Stimulated activated naive CD8-positive, alpha-beta T cell treated with anti-CD3 and anti-CD28 coated beads, Interleukin-15, amount 100 ng/mL, for 72 hours (primary cell): ENCODE measurements at places on chromosomes 11 and 22.

- no peak for DNase-seq
Observed at GRCh38 chr11:873706-874105, 31.1 kb downstream of the TSPAN4 start.

GRCh38 chr11:10414659-10415058, 40.4 kb upstream of the AMPD3 start:
- no peak for DNase-seq

GRCh38 chr11:72308226-72309073, 64.5 kb upstream of the PHOX2A start:
- no peak for DNase-seq

DNA sequence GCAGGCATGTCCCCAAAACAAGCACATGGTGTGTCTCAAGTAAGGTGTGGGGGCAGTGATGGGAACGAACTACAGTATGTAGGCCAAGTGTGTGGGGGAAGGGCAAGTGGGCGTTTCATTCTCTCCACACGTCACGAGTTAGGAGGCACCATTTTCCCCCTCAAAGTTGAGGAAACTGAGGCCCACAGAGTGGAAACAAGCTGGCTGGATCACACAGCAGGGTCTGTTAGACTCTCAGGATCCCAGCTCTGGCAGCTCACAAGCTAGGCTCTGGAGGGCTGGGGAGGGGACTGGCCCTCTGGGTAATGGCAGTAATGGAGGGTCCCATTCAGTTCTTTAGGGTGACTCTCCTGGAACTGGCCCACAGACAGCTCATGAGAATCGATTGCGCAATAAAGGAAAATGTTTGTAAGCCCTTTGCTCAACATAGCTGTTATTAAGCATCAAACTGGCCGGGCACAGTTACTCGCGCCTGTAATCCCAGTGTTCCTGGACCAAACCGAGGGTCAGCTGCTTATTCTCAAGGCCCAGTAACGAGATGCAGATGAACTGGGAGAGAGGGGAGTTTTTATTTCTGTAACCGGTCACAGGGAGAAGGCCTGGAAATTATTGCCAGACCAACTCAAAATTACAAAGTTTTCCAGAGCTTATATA, 24.1 kb upstream of the TUB start:
- DNase-seq: peak; percentile 6

DNA sequence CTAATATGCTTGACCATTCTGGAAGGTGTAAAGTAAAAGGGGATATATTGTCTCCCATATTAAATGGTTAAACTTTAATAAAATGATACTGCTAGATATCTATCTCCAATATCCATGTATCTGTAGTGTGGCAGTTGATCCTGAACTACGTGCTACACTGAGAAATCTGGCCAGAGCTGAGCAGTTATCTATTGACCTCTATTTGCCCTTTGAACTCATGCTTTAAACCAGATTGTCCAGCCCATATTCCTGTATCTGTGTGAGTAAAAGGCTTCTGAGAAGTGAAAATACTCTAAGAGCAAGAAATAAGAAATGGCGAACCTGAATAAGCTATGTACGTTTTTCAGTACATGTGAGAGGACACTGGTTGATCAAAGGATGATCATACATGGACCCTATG, 39.0 kb upstream of the ANGPTL5 start:
- DNase-seq: no peak

DNA sequence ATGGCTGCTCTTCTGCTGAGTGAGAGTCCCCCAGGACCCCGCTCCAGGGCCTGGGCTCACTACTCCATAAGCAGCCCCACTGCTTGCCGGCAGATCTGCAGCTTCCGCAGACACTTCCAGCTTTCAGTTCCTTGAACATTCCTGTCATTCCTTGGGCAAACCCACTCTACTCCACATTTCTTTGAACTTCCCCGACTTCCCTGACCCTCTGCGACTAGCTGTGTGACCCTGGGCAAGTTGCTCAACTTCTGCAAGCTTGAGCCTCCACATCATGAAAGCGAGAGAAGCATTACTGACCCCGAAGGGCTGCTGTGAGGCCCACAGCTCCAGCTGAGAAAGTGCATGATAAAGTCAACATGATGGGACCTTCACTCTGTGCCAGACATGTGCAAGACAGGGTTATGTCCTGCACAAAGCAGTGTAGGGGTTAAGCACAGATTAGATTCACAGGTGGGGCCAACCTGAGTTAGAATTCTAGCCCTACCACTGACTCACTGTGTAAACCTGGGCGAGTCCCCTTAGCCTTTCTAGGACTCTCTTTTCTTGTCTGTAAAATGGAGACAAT, 51.8 kb downstream of the THAP12 start:
- no peak for DNase-seq

GRCh38 chr11:90803831-90804230, 581.0 kb upstream of the CHORDC1 start:
- no peak for DNase-seq

DNA sequence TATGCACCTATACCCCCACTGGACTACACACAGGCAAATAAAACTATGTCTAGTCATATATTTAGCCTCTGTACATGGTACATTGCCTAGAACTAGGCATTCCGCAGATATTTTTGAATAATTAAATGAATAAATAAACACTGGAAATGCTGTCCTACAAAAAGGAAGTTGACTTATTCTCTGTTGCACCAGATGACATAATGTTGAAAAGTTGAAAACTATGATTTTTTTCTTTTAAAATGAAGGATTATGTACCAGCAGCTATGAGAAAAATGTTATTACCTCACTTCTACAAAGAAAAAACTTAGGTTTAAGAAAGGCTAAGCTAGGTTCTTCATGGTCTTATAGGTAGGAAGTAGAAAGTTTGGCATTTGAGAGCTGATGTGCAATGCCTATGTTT, 856.6 kb downstream of the METTL15 start:
- no peak for DNase-seq

DNA sequence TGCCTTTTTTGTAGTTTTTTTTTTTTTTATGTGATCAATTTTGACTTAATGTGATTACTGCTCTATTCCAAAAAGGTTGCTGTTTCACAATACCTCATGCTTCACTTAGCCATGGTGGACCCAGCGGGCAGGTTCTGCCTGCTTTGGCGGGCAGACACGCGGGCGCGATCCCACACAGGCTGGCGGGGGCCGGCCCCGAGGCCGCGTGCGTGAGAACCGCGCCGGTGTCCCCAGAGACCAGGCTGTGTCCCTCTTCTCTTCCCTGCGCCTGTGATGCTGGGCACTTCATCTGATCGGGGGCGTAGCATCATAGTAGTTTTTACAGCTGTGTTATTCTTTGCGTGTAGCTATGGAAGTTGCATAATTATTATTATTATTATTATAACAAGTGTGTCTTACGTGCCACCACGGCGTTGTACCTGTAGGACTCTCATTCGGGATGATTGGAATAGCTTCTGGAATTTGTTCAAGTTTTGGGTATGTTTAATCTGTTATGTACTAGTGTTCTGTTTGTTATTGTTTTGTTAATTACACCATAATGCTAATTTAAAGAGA, 12.5 kb downstream of the CCND1 start:
- no peak for DNase-seq

- DNase-seq: no peak
Observed at GRCh38 chr22:35905894-35906293, 122.7 kb downstream of the RBFOX2 start.

GRCh38 chr11:87022254-87022653, 15.5 kb upstream of the TMEM135 start:
- DNase-seq: no peak

GRCh38 chr11:16986434-16987204, 27.6 kb downstream of the PLEKHA7 start:
- peak; percentile 55 for DNase-seq

DNA sequence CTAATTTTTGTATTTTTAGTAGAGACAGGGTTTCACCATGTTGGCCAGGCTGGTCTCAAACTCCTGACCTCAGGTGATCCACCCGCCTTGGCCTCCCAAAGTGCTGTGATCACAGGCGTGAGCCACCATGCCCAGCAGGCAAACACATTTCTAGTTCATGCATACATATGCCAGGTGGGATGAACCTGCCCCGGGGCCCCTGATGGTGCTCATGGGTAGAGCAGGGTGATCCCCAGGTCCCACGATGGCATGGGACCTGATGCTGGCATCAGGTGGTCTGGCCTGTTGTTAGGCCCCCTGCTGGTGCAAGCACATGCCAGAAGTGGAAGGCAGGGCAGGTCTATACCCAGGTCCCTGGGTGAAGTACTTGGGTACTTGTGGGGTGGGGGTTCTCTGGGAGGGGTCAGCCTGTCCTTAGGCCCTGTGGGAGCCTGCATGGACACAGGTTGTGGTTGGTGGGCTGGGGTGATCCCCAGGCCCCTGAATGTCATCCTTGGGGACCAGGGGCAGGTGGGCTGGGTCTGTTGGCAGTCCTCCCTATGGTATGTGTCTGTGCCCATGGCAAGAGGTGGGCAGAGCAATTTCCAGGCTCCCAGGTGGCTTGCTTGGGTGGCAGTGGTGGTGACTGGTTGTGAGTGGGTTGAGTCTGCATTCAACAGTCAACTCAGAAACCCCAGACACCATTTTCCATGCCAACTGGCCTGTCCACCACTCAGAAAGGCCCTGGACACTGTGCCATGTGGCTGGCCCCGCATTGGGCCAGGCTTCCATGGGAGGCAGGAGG, 9.6 kb upstream of the RGL4 start:
- DNase-seq: no peak

- DNase-seq: no peak
Observed at GRCh38 chr11:122861631-122862030, 20.9 kb upstream of the JHY start.

- no peak for DNase-seq
Observed at GRCh38 chr11:110032957-110033570, 60.1 kb upstream of the ZC3H12C start.

- no peak for DNase-seq
Observed at GRCh38 chr11:67062526-67063373, 6.1 kb downstream of the RHOD start.

GRCh38 chr22:49347376-49347775, 480.3 kb downstream of the BRD1 start:
- DNase-seq: no peak

GRCh38 chr11:13745165-13745564, 76.7 kb downstream of the FAR1 start:
- no peak for DNase-seq

- DNase-seq: no peak
Observed at GRCh38 chr22:23780146-23780748, 6.5 kb upstream of the SMARCB1 start.

DNA sequence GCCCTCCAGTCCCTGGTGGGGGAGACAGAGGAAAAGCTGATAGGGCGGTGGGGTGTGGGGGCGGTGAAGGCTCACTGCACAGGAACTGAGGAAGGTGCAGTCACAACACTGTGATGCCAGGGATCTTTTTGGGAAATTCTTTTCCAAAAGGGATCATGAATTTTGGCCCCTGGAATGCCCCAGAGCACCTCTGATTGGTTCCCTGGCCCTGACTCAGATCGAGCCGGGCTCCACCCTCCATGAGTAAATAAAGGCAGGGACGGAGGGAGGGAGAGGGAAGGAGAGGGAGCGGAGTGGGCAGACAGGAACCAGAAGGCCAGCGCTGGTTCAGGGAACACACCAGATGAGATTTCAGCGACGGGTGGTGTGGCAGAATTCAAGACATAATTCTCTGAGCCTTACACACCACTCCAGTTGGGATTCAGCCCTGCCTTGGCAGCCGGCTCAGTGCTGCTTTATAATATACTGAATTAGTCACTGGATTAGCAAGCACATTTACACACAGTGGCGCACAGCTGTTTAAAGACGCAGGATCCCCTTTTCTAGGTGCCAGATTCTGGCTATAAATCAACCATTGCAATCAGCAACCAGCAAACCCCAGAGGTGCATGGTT, 80.3 kb downstream of the ETS1 start:
- no peak for DNase-seq

GRCh38 chr11:12824281-12825041, 150.2 kb downstream of the TEAD1 start:
- no peak for DNase-seq

GRCh38 chr11:133082841-133083488, 449.3 kb downstream of the OPCML start:
- DNase-seq: peak; percentile 74

GRCh38 chr11:16876053-16876752, 137.8 kb downstream of the C11orf58 start:
- no peak for DNase-seq

DNA sequence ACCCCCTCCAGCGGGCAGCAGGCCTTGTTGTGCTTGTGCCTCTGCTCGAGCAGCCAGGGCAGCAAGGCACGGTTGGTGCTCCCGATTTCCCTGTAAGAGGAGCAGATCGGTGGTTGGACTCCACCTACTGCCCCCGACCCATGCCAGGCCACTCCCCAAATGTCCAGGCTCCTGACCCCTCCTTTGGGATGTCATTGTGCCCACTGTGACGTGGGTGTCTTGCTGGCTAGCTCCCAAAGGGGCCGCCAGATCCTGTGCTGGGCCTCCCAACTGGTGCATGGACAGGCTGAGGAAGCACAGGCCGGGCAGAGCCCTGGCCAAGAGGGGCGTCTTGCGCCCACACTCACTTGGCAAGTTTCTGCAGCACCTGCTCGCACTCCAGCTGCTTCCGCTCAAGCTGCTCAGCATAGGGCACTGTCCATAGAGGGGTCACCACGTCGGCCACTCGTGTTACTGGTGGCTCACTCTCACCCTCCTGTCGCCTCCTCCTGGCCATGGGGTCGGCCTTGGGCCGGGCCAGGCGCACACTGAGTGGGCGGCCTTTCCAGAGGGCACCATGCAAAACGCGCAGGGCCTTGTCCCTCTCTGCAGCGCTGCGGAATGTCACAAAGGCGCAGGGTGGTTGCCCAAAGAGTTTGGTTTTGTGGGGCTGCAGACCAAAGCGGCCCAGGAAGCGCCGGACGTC, at the start of gene RANBP1:
Gene RANBP1 (plus strand): TSS at position 414 of the 685 bp plus-strand sequence. CDS start 81 bp downstream, at position 495.
- no peak for DNase-seq

GRCh38 chr11:62851807-62852522, 12.6 kb upstream of the WDR74 start:
- no peak for DNase-seq
